ENCODE measurements at places on chromosomes 11 and 22.

- DNase-seq: peak; percentile 50
These were observed 109.2 kb downstream of the CSNK2A3 start for GRCh38 chr11:11243590-11244469.

GRCh38 chr11:119318240-119319135, 1.6 kb upstream of the MCAM start:
- DNase-seq: no peak

GRCh38 chr11:61377461-61378160, 14.8 kb upstream of the TMEM216 start:
- no peak for DNase-seq

DNA sequence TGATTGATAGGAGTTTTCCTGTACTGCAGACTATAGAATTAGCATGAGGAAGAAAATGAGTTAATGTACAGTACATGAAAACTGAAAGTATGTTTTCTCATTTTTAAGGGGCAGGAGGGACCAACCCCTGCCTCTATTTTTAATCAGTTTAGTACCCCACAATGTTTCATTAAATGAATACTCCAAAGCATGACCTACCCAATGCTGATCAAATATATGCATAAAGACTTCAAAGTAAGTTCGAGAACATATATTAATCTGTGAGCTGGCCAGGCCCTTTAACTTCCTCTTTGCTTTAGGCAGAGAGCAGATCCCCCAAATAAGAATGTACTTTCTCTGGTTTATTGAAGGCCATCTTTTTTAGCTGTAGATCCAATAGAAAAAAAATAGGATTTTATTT, 161.0 kb downstream of the FCHSD2 start:
- no peak for DNase-seq

- no peak for DNase-seq
These were observed 604 bp upstream of the GANAB start for GRCh38 chr11:62646825-62647608.

DNA sequence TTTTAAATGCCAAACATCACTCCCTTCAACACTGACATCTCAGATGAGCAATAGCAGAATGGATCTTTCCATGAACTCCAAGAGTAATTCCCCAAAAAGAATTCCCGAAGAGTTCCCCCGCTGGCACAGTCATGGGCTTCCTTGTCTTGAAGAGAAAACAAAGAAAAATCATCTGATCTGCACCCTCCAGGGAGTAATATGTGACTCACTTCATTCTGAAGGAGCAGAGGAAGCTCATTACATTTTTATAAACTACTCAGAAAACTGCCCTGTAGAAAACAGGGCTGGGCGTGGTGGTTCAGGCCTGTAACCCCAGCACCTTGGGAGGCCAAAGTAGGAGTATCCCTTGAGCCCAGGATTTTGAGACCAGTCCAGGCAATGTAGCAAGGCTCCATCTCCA, 35.7 kb downstream of the CELSR1 start:
- DNase-seq: no peak

DNA sequence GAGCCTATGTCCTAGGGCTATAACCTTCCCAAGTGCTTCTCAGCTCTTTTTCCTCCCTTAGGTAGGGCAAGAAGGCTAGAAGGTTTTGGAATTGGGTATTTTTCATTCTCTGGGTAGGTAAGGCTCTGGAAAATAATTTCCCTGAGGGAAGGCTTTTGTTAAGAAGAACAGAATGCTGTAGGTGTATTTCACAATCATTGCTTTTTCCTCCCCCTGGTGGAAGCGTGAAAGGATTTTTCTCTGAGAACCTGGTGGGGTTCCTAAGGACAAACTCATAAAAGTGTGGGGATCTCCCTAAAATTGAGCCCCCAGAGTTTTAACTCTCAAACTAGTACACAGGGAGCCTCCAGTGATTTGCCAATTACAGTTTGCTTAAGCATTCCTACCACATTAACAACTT, 41.1 kb upstream of the NARS2 start:
- DNase-seq: no peak

- no peak for DNase-seq
These were observed 18.1 kb downstream of the SSH3 start for GRCh38 chr11:67321313-67321871.

GRCh38 chr11:30585892-30586250, 282 bp downstream of the MPPED2 start:
- DNase-seq: peak; percentile 41

DNA sequence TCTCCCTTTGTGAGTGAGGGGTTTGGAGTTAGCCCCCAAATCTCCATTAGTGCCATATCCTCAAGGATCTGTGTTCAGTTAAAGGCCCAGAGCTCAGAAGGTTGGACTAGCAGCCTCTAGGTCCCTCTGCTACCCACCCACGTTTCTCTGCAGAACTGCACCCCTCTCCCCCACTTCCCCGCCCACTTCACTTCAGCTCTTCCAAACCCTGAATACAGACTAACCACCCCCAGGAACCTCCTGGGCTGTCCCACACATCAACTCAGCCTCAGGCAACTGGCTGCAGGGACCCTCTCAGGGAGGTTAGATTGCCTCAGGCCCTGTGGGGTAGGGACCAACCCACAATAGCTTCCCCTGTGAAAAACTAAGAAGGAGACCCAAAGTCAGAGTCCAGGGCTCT, 840 bp downstream of the VPREB3 start:
- no peak for DNase-seq

DNA sequence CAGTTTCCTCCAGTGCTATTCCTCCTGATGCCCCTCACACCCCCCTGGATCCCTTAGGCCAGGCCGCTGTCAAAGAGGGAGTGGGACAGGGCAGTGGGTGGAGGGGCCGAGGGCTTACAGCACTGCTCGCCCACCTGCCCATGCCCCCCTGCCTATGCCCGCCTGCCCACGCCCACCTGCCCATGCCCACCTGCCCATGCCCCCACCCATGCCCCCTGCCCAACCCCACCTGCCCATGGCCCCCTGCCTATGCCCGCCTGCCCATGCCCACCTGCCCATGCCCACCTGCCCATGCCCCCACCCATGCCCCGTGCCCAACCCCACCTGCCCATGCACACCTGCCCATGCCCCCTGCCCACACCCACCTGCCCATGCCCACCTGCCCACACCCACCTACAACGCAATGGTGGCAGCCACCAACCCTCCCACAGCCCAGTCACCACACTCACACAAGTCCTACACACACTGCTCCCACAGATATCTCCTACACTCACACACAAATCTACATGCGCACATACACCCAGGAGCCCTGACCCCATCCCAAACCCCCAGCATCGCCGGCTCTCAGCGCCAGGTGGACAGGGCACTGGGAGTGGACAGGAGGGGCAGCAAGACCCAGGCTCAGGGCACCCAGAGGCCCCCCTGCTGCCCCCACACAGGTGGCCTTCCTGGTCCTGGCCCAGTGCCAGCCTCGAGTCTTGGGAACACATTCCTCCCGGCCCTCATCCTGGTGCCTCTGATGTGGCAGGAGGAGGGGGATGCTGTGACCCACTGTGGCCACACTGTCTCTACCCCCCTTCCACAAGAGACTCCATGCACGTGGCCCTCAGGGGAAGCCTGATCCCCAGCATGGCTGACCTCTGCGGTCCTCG, 61.8 kb downstream of the CYTH4 start:
- no peak for DNase-seq

DNA sequence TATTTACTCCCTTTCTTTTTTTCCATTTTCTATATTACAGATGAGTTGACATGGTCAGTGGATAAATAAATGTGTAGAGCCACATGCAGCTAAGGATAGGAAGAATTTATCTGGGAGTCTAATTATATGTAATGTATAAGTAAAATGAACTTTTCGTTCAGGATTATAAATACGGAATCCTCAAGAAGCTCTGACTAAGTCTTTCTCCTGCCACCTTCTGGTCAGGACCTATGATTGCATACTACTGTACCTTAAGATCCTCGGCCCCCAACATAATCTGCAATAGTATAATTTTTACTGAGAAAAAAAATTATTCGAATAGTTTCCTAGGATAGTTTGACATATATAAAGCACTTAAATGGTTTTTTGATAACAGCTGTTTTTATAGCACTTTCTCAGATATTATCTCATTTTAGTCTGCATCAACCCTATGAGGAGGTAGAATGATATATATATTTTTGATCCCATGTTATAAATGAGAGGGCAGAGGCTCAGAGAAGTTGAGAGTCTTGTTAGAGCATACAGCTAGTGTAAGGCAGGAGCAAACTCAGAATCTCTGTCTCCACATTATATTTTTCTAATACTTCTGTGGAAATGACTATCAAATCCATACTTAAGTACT, 36.1 kb downstream of the CCDC90B start:
- DNase-seq: no peak

DNA sequence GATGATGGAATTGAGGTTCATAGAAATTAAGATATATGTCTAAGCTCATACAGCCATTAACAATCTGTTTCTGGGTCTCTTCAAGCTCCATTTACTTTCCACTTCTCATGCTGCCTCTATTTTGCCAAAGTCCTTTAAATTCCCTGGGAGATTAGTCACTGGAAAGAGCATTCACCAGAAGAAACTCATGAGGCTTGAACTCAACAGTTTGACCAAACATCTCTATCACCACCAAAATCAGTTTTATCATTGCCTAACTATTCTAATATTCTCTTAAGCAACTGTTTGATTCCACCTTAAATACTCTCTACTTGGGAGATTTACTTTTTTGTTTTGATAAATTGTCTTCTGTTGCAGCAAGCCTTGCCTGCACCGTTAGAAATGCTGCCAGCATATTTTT, 881.3 kb downstream of the KCNA4 start:
- DNase-seq: no peak

DNA sequence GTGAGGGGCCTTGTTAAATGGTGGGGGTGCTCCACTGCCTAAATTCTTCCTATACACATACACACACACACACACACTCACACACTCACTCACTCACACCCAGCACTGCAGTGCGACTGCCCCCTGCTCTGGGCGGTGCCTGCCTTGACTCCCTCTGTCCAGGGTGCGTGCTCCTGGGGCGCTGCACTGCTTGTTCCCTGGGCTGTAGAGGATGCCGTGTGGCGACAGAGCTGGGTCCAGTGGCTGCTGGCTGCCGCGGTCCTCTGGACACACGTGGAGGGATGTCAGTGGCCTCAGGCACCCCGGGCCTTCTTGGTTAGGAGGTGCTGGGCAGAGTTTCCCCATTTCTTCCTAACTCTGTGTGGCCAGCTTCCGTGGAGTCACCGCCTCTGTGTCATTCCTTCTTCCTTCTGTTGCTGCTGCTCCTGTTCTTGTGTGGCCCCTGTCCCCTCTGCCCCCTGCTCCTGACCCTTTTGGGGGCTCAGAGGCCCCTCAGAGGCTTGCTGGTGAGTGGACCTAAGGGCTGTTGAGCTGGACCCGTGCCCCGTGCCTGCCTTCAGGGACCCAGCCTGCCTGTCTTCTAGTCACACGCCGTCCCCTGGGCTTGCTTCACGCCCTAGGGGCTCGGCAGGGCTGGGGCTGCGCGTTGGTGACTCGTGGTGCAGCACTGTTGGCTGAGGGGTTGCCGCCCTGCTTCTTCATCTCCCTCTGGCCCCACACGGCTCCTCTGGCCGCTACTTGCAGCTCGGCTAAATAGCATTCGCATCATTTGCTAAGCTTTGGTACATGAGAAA, 147.0 kb downstream of the TBC1D22A start:
- DNase-seq: no peak

GRCh38 chr11:67645521-67646461, 4.7 kb downstream of the ACY3 start:
- no peak for DNase-seq

DNA sequence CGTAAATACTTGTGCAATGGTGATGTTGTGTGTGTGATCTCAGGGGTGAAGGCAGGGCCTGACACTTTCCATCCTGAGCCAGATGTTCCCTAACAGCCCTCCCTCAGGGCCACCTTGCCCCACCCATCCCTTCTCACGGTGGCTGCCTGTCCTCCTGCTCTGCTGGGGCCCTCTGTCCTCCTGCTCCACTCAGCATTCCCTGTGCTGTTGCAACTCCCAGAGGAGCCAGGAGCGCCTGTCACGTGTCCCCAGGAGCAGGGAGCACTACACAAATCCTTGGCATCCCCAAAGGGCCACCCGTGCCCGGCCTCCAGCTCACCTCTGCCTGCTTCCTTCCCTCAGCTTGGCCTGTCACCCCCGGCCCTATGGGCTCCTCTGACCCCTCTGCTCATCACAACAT, 10.2 kb upstream of the CSNK1E start:
- DNase-seq: no peak

DNA sequence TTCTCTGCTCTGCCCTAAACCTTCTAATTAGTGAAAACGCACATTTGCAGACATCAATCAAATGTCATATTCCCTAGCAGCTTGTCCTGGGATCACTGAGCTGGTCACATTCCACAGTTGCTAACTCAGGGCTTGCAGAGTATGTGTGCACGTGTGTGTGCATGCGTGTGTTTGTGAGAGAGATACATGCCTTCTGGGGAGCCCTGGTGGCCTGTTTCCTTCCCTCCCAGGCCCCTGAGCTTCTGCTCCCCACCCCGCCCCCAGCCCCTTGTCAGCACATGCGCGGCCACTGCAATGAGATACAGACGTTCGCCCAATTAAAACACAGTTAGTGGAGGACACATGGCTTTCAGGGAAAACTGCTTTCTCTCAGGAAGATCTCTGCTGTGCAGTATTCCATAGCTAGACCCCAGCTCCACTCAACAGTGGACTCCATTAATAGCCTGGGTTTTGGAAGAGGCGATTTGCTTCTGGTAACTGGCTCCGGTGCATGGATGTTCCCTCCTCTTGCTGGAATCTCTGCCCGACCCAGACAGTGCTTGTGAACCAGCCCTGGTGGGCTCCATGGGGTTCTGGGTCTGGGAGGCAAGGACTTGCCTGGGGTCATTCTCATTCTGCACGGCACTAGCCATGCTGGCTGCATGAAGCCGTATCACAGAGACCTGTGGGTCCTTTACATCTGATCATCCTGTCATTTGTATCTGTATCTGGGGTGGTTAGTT, 17.7 kb downstream of the LRP5 start:
- no peak for DNase-seq

DNA sequence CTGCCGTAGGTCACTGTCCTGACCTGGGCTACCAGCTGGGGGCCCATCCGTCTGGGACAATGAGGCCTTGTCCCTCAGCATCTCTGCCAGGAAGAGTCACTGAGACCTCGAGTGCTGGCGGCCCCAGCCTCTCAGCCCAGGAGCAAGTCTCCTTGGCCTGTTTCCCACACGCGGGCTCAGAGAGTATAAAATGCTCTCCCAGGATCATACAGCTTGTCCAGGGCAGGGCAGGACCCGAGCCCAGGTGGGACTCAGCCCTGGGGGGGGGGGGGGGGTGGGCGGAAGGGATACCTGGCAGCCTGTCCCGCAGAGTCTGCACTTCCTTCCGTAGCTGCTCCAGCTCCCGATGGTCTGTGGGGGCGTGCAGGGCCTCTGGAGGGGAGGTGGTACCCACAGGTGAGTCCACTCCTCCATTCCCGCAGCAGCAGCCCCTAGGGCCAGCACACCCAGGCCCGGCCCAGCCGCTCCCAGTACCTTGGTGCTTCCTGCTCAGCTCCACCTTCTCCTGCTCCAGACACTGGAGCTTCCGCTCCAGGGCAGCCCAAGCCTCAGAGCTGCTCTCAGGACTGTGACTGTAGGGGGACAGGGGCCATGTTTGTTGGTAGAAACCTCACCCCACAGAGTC, 7.9 kb downstream of the CDC42BPG start:
- no peak for DNase-seq

GRCh38 chr11:118785362-118785761, 5.6 kb downstream of the DDX6 start:
- DNase-seq: no peak
